ENCODE measurements at places on chromosomes 5 and 9. TPM values are rescaled to one million over a fixed set of nuclear protein-coding genes. Genes with fewer than 3 reads are reported as not detected.

GRCh38 chr9:135486267-135487065, 6.9 kb downstream of the PPP1R26 start:
- no peak for DNase-seq

Gene SV2C
- not detected for total RNA-seq

DNA sequence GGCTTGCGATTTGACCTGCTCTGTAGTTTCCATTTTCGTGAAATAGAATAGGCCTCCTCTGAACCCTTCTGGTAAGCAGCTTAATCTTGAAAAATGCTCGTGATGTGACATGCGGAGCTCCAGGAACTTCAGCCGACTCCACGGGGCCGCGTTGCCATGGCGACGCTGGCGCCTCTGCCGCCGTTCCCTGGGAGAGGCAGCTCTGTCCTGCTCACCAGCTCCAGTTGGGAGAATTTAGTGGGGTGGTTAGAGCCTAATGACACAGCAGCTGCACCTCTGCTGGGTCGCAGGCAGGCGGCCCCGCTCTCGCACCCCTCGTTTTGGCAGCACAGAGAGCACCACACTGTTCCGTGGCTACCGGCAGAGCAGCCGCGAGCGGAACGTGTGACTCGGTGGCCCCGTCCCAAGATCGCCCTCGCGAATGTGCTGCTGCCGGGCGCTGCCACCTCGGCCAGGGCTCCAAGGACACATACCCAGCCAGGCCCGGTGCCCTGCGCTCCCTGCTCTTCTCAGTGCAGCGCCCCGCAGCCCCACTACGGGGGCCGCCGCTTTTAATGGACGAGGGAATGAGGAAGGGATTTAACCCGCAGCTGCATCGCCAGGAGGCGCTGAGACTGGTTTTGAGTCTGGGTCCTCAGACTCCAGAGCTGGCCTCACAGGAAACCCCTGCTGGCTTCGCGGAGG, 131.2 kb upstream of the LMX1B start:
- DNase-seq = peak; percentile 12

- DNase-seq = peak; percentile 5
Observed at GRCh38 chr5:94422812-94423211, 195.6 kb downstream of the KIAA0825 start.

DNA sequence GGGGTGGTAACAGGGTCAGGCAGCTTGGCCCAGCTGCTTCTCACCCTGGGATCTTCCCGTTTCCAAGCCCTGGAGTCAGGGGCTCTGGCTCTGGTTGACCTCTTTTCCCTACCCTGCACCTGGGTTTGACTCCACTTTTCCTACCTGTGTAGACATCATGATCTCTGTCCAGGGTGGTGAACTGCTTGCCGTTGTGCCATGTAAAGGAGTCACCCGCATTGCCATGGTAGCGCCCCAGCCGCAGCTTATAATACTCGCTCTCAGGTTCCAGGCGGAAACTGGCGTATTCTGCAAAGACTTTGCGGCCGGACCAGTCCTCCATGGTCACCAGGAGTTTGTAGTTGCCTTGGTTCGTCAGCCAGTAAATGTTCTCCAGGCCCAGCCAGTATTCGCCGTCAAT, 30.9 kb downstream of the ANGPTL2 start:
- no peak for DNase-seq

All from fibroblast of villous mesenchyme (primary cell).